ENCODE measurements at places on chromosomes 3 and 15. TPM values are rescaled to one million over a fixed set of nuclear protein-coding genes. Genes with fewer than 3 reads are reported as not detected.

FOXP1 gene
- 102 TPM for total RNA-seq

TMEM108 gene
- total RNA-seq, result not detected

PPARG gene
- 2.7 TPM for total RNA-seq

DAZL gene
- not detected for total RNA-seq

ABHD5 gene
- 10.0 TPM for total RNA-seq

CYP8B1 gene
- not detected for total RNA-seq

CFAP91 gene
- total RNA-seq, result 0.29 TPM

EPB42 gene
- not detected for total RNA-seq

OXTR gene
- 1.1 TPM for total RNA-seq

CAMK1 gene
- 51.9 TPM for total RNA-seq

Data from activated CD4-positive, alpha-beta memory T cell treated with anti-CD3 and anti-CD28 coated beads for 36 hours (primary cell).